ENCODE measurements at places on chromosomes 4 and X. TPM values are rescaled to one million over a fixed set of nuclear protein-coding genes. Genes with fewer than 3 reads are reported as not detected.

DNA sequence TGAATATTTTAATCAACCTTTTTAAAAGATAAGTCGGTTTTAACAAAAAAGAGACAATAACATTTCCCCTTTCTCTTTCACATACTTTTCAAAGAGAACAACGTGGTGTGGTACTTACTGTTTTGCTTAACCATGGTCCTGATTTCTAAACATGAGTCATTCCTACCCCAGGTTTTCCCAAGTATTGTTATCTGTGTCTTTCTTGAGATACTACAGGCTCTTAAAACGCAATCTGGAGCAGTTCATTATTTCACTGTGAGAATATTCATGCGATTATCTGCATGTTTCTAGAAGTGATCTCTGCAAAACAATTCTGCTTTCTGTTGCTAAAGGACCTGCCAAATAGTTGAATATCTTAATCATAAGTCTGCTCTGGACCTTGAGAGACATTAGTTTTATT, 127.3 kb downstream of the TENM3 start:
- no peak for DNase-seq

DNA sequence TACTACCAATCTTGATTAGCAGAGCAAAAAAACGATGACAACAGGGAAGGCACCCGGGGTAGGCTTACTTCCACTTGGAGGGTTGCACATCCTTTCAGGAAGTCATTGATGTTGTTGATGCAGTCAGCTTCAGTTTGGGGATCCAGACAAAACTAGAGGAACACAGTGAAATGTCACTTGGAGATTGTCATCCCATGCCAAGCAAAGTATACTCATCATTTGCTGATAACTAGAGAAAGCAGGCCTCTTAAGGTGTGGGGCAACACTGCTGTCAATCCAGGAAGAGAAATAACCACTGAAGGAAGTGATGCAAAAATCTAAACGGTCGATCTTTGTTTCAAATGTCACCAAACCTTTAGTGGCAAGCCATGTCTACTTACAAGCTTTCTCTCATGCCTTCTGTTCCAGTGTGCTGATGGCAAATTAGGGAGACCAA, 1.4 kb downstream of the ARHGEF6 start:
- DNase-seq: no peak

DNA sequence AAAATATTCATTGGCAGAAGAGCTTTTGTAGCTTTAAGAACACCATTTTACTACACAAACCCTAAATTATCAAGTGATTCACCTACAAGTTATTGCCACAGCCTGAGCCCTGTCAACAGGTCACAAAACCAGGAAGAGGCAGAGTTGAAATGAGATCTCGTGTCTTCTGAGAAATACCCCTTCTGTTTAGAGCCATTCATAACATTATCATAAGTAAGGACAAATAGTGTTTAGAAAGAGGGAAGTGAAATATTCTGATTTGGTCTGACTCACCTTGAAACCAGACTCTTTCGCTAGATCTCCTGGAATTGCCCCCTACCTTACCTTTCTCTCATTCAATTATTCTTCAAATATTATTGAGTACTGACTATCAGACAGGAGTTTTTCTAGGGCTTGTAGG, 5.9 kb downstream of the ETDB start:
- no peak for DNase-seq

Gene BEND2
- not detected for polyA plus RNA-seq

- no peak for DNase-seq
These were observed 76.6 kb upstream of the CXXC4 start for GRCh38 chr4:104571341-104571740.

- no peak for DNase-seq
These were observed 22.8 kb downstream of the PIGG start for GRCh38 chr4:521636-522330.

DNA sequence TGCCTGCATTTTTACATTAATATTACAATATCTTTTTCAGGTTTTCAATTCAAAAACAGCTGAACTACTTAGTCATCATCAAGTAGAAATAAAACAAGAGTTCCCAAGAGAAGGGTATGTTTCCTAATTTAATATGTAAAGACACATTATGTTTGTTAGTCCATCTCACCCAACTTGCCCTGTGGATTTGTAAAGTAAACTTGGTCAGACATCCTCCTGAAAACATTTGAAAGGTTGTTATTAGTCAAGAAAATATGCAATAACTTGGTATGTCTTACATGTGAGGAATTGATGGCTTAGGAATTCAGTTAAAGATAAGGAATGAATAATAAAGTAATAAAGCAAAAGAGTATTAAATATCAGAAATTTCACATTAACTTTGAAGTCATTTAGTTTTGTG, 12.2 kb downstream of the GK start:
- no peak for DNase-seq

Gene KCNE5
- 0.21 TPM for polyA plus RNA-seq

Gene TLL1
- 0.21 TPM for polyA plus RNA-seq

- no peak for DNase-seq
These were observed 18.5 kb downstream of the SUV39H1 start for GRCh38 chrX:48715072-48715471.

Gene ANOS1
- 4.7 TPM for polyA plus RNA-seq

Gene CT55
- polyA plus RNA-seq: not detected

- DNase-seq: no peak
These were observed 19.7 kb upstream of the TADA2B start for GRCh38 chr4:7023486-7023885.

- DNase-seq: no peak
These were observed 43.5 kb upstream of the PAK3 start for GRCh38 chrX:111052478-111052877.

- DNase-seq: no peak
These were observed 35.8 kb downstream of the CASP3 start for GRCh38 chr4:184613405-184613804.

Gene PSAPL1
- polyA plus RNA-seq: 4.4 TPM

Gene HSD17B11
- 76.0 TPM for polyA plus RNA-seq

Gene LRRC66
- 0.44 TPM for polyA plus RNA-seq

GRCh38 chr4:53599632-53600031, 8.3 kb upstream of the LNX1 start:
- no peak for DNase-seq

- peak; percentile 56 for DNase-seq
These were observed 35.3 kb upstream of the DCX start for GRCh38 chrX:111447298-111447697.

Gene REELD1
- 0.44 TPM for polyA plus RNA-seq

Gene TAF7L
- polyA plus RNA-seq: 0.08 TPM

GRCh38 chr4:53697016-53697685, 105.9 kb upstream of the LNX1 start:
- no peak for DNase-seq

DNA sequence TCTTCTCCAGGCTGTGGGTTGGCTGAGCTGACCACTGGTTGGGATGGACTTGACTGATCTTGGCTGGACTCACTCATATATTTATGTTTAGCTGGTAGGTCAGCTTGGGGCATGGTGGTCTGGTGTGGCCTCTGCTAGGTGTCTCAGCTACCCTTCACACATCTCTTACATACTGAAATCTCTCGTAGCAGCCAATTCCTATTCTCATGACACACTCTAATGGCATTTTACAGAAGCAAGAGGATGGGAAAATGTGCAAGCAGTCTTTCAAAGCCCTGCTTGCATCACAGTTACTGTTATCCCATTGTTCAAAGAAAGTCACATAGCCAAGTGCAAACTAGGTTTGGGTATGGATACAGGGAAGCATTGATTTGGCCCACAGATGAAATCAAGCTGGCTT, 55.5 kb upstream of the PCDH18 start:
- no peak for DNase-seq
